ENCODE measurements at places on chromosomes 4 and X.

GRCh38 chr4:81571105-81571504, 99.4 kb upstream of the RASGEF1B start:
- DNase-seq = no peak

GRCh38 chrX:48045410-48046311, 25.8 kb downstream of the ZNF630 start:
- DNase-seq = no peak

- no peak for DNase-seq
These were observed 89.2 kb upstream of the GPM6B start for GRCh38 chrX:13906093-13906492.

- no peak for DNase-seq
These were observed 17.7 kb downstream of the FOXR2 start for GRCh38 chrX:55640854-55641253.

Data from stimulated activated CD8-positive, alpha-beta memory T cell treated with anti-CD3 and anti-CD28 coated beads, Interleukin-7, amount 100 ng/mL, for 24 hours (primary cell).